H9 (cell line): ENCODE measurements at places on chromosomes 7 and 10.

- no peak for DNase-seq
These were observed 55.1 kb upstream of the TRIL start for GRCh38 chr7:29013082-29013695.

GRCh38 chr7:10789170-10789569 is 184.5 kb upstream of the PHF14 start:
- no peak for DNase-seq

DNA sequence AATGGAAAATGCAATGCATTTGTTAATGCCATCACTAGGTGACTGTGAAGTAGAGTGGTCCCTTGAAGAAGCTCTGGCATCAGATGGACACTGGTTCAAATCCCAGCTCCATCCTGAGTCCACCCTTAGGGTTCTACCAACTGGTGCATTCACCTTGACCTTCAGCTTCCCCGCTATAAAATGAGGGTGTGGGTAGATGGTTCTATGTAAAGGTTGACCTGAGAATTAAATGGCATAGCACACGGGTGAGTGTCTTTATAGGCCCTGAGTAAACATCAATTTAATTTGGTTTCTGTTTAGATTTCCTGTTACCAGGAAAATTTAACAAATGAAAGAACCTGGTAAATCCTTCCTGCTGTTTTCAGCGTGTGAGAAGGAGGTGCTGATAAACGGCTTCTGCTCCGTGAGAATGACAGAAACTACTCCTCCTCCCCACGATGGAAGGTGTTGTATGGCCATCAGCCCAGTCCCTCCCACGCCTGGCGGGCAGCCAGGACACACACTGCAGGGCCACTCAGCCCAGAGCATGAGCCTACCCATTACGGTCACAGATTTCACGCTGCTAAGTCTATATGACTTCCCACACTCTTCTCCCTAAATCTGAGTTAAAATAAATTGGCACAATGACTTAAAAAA is 210.1 kb downstream of the TNS3 start:
- no peak for DNase-seq

GRCh38 chr7:145884716-145885514 is 231.7 kb upstream of the CNTNAP2 start:
- no peak for DNase-seq

DNA sequence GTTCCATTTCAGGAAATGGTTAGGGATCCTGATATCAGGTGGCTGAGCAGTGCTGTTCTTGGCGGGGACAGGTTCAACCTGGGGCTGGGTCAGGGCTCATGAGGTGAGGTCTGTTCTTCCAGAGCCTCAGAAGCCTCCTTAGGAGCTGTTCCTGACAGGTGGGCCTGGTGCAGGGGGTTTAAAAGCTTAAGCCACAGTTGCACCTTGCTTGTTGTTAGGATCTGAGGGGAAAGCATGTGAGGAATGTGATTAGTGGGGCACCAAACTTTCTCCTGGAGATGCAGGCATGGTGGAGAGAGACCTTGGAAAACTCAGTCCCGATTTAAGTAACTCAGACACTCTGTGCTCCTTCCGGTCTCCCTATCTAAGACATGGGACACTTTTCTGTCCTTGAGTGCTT is 18.7 kb upstream of the CRHR2 start:
- no peak for DNase-seq

- DNase-seq: no peak
These were observed 29.5 kb downstream of the ZNF775 start for GRCh38 chr7:150408393-150409299.
